ENCODE measurements at places on chromosomes 4 and X.

DNA sequence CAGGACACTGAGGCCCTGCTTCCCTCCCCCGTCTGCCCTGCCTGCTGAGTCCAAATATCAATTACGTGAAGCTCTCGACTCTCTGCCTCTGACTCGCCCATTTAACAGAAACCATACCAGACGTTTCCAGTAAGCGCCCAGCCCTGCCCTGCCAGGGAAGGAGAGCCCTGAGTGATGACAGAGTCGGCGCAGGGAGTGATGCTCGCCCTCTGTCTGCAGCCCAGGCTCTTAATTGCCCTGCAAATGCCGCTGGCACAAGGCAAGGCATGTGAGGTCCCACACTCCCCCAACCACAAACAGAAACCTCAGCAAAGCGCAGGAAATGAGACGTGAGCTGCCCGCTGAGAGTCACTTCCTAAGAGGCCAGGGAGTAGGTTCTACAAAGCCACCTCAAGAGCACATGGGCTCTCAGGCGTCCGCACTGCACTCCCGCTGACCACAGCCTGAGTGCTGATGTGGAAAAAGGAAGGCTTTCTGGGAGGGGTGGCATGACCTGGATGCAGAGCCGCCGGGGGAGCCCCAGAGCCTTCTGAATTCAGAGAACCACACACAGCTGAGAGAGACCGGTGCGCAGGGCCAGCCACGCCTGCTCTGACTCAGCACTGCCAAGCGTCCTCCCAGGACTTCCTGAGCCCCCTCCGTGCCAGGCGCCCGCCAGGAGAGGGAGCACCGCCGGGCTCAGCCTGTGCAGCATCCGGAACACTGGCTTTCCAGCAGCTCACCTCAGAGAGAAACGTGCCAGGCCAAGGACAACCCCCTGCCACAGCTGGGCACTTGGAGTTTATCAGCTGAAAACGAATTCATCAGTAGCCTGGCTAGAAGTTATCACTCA is 5.3 kb downstream of the ZFYVE28 start:
- DNase-seq: peak; percentile 94

GRCh38 chrX:31314921-31315320 is 243.1 kb upstream of the FTHL17 start:
- no peak for DNase-seq

DNA sequence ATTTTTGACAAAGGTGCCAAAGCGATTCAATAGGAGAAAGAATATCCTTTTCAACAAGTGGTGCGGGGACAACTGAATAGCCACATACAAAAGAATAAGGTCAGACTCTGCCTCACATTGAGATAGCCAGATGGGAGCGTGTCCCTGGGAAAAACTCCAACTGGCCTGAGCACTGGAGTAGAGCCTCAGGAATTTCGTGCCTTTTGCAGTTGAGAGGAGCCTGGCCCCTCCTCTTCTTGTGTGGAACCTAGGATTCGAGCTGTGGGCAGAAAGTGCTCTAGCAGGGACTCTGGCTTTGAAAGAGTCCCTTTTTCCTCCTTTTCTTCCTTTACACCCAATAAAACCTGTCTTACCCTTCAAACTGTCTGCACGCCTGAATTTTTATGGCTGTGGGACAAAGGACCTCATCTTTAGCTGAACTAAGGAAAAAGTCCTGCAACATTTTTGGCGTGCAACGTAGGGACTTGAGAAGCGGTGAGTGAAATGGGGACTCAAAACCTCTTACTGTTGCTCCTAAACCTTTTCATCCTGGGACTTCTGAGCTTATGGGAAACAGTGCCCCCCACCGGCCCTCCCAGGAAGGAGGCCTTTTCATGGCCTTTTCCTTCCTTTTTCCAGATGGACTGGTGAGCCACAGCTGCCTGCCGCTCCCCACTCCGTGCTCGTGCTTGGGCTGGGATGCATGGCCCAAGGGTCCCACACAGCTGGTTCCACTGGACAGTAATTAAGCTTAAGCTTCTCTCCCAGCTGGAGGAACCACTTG is 68.6 kb downstream of the BMP15 start:
- DNase-seq: no peak

DNA sequence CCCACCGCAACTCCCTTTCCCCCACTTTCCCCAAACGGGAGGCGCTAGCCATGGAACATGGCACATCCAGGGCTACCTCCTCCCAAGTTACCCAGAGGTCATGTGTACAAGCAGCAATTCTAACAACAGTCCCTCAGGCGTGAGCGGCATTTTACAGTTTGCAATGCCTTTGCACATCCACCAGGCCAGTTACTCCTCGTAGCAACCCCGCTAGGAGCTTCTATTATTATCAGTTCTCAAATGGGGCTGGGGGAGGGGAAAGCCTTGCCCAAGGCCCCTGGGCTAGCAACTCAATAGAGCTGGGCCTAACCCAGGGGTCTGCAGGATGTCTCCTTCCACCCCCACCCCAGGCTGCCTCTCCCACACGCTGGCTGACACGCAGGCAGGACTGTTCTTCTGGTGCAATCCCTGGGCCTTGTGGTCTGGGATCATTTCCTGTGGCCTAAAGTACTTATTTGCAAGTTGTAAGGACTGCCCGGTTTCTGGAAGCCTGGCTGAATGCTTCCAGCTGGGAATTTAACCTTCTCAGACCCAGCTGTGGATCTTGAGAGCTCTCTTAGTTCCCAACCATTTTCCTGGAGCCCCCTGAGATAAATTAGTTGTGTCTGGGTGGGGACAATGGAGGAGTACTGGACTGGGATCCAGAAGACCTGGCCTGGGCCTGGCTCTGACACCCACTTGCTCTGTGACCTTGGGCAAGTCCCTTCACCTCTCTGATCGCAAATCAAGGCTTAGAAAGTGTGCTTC is 27.7 kb downstream of the PJA1 start:
- DNase-seq: no peak

GRCh38 chr4:76205476-76205875 is 8.1 kb downstream of the SCARB2 start:
- no peak for DNase-seq

- no peak for DNase-seq
Measured at GRCh38 chrX:109797311-109797975, 64.4 kb upstream of the ACSL4 start.

All from A673 (cell line).